AG20443 (cell line): ENCODE measurements at places on chromosomes 2 and 18.
A peak's percentile ranks its signal among the peaks of the same experiment; 100 is the strongest.

GRCh38 chr18:46917803-46918600 lies 600 bp downstream of the KATNAL2 start:
- DNase-seq = peak; percentile 33

- DNase-seq = peak; percentile 53
Observed at GRCh38 chr2:3313781-3314375, 63.7 kb downstream of the EIPR1 start.

DNA sequence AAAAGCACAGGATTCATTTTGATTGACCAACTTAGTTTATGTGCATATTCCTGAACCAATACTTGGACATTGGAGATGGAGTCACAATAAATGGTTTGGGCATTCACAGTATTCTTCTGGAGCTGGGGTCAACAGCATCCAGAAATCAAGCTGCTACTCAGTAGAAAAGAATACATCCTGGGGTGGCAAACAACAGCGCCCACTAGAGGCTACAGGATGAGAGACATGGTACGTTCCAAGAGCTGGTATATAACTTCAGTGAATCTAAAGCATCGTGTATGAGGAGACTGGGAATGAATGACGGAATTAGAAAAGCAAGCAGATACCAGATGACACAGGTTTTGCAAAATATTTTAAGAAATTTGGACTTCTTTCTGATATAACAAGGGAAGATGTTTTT lies 142.9 kb upstream of the FIGN start:
- DNase-seq = peak; percentile 10

DNA sequence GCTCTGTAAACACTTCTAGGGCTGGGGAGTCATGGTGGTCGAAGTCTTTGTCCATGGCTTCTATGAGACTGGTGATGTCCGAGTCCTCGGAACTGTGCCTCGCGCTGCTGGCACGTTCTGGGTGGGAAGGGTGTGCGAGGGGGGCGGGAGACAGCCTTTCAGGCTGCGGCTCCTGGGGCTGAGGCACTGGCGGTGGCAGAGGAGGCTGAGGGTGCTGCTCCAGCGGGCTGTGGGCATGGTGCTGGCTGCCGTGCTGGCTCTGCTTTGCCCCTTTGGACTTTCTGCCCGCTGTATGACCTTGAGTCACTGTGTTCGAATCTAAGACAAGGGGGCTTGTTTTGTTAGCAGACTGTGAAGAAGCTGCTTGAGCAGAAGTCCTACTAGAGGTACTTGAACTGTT lies 79.0 kb downstream of the ZAP70 start:
- no peak for DNase-seq

DNA sequence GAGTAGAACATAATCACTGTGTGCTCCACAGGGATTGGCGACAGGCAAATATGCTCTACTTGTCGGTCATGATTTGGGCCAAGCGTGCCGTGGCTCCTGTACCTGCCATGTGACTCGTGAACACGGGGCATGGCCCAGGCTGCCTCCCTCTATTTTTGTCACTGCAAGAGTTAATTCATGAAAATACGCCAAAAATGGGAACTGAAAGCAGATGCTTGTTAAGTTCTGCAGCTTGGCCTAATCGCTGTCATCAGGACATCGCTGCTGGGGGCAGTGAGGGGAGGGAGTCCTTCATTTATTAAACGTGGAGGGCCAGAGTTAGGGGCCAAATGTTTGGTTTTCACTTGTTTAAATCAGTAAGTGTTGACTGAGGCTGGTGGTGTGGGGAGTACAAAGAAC lies 177.8 kb downstream of the BCL2 start:
- no peak for DNase-seq
